ENCODE measurements at places on chromosomes 6 and 20.

DNA sequence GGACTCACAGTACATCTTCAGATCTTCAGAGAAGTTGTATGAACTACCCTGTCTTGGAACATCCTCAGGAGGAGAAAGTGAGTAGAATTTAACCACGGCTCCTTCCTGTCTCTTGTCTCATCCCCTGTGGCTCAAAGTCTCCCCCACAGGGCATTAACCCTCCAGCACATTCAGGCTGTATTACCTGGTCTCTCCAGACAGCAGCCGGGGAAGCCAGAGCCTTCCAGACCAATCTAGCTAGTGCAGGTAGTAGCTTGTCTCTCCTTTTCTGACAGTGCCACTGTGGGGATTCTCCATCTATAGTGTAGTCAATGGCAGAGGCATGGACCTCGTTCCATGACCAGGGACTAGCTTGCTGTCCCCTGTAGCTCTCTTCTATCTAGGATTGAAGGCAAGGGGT is 16.9 kb upstream of the ELMO2 start:
- H3K27ac ChIP-seq, result no peak overlapping the region
- peaks cover 2% of the 10 kb centered on the region for H3K4me1 ChIP-seq
- no peak for DNase-seq
- H3K36me3 ChIP-seq, result no peaks in the 10 kb centered on the region
- H3K27me3 ChIP-seq, result no peaks in the 10 kb centered on the region
- no peak overlapping the region for H3K4me3 ChIP-seq

GRCh38 chr6:112802144-112802543 is 455.0 kb downstream of the RFPL4B start:
- no peak overlapping the region for H3K4me3 ChIP-seq
- no peaks in the 10 kb centered on the region for H3K4me1 ChIP-seq
- no peaks in the 10 kb centered on the region for H3K27me3 ChIP-seq
- DNase-seq, result no peak

DNA sequence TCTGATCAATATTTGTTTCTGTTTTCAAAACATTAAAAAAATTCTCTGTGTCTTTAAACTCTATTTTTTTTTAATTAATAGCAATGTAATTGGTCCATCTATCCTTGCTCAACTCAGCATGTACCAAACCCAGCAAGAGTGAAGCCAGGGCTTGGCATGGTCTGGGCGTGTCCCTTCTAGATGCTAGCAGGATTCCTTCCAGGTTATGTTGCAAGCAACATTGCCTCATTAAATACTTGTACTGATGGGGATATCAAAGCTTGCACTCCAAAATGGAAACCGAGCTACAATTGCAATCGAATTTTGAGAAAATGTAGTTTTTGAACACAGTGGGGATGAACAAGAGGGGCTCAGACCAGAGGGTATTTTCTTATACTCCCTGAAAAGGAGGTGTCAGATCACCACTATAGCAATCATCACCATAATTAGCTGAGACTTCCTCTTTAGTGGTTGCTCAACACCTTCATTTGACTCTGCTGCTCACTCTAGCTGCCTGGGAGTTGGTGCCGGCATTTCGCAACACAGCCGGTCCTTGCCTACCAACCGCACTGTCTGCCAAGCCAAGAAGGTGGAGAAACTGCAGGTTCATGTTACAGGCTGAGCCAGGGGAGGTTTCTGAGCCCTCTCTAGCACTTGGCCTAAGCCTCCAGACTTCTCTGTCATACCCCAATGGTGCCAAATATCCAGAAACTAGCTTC is 67.8 kb upstream of the RALGAPA2 start:
- no peaks in the 10 kb centered on the region for H3K27me3 ChIP-seq
- no peak for DNase-seq
- no peak overlapping the region for H3K27ac ChIP-seq
- H3K4me1 ChIP-seq, result no peaks in the 10 kb centered on the region
- no peaks in the 10 kb centered on the region for H3K36me3 ChIP-seq

DNA sequence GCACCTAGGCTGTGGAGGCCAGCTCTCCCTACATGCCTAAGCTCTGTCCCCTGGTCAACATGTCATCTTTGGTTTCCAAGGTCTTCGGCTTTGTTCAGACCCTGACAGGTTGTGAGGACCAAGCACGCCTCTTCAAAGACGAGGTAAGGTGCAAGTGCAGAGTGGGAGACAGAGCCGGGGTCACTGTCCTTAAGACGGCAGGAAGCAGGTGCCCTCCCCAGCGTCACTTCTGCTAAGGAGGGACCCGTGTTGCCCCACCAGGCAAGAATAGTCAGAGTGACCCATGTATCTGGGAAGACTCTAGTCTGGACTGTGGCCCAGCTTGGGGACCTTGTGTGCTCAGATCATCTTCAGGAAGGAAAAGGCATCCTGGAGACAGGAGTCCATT is 18.2 kb upstream of the SGK2 start:
- no peaks in the 10 kb centered on the region for H3K36me3 ChIP-seq
- no peak overlapping the region for H3K27ac ChIP-seq
- no peak for DNase-seq
- no peaks in the 10 kb centered on the region for H3K4me1 ChIP-seq
- no peaks in the 10 kb centered on the region for H3K27me3 ChIP-seq
- H3K4me3 ChIP-seq, result no peak overlapping the region
